CD4-positive, alpha-beta memory T cell (primary cell): ENCODE measurements at places on chromosomes 3 and 15. TPM values are rescaled to one million over a fixed set of nuclear protein-coding genes. Genes with fewer than 3 reads are reported as not detected.

DNA sequence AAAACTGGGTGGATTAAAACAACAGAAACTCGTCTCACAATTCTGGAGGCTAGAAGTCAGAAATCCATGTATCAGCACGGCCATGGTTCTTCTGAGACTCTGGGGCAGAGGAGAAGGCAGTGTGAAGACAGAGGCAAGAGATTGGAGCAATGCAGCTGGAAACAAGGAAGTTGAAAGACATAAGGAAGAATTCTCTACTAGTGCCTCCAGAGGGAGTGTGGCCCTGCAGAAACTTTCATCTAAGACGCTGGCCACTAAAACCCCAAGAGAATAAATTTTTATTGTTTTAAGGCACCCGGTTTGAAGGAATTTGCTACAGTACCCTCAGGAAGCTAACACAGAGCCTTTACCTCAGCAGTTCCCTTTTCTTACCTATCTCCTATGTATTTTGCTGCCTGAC, 1012.2 kb upstream of the CADM2 start:
- no peak for DNase-seq

DNA sequence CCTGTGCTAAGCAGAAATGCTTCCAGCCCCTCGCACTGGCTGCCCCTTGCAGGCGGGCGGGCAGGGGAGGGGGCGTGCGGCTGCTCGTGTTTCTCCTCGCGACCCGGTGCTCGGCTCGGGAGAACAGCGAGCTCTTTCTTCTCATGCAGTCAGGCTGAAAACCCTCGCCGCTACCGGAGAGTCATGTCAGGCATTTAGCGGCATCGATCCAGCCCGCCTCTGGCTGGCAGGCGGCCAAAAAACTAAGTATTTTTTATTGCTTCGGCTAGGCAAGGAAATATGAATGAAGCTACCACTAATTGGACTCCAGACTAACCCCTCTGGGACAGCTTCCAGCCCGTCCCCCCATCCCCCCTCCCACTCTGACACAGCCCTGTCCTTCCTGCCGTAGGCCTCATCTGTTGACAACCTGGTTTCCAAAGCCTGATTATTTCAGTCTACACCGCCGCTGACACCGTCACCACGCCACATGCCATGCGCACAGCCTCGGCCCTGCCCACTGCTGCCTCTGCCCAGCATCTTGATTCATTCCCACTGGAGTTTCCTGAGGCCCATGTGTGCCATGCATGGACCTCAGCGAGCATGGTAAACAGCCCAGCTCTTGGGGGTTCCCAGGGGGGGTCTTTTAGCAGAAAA, 35.3 kb downstream of the TLE3 start:
- DNase-seq, result no peak

SERPINI2 gene
- total RNA-seq, result not detected

SAXO2 gene
- total RNA-seq, result 2.7 TPM

DNA sequence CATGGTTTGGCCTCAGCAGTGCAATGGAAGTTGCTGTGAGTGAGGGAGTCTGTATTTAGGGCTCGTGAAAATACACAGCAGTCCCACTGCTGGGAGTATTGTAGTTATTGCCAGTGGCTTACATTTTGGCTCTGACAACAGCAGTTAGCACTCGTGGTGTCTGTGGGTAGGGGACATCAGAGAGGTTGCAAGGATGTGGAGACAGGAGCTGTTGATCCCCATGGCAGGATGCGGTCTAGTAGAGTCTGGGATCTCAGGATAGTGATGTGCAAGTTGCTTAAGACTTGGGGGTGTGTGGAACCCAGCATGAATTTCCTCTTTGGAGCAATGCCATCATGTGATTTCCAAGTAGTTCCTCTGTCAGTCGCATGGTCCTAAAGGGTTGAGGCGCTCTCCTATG, 59.9 kb downstream of the GALK2 start:
- DNase-seq, result no peak

- no peak for DNase-seq
Observed at GRCh38 chr15:75666823-75667501, 19.2 kb downstream of the SNX33 start.
